Left ventricle myocardium superior (tissue), 1 donor: ENCODE measurements at places on chromosomes 4 and X. TPM values are rescaled to one million over a fixed set of nuclear protein-coding genes. Genes with fewer than 3 reads are reported as not detected.

GRCh38 chrX:106950381-106950780, 30.2 kb downstream of the CLDN2 start:
- DNase-seq: no peak

- DNase-seq: no peak
These were observed 80.5 kb downstream of the ARHGAP6 start for GRCh38 chrX:11585174-11585573.

- no peak for DNase-seq
These were observed 24.0 kb downstream of the RASGEF1B start for GRCh38 chr4:81447566-81448229.

DNA sequence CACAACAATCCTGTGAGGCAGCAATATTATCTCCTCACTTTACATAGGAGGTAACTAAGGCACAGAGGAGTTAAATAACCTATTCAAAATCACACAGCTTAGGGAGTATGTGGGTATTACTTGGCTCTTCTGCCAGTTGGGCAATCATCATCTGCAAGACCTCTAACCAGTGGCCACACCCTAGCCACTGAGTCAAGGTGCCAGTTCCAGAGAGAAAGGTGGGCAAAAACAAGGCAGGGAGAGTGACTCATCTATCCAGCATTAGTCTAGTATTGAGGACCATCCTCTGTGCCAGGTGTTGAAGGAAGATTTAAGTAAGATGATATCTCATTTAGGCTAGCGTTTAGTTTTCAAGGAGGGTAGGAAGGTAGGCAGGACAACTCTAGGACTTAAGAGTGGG, 113.9 kb upstream of the EOLA2 start:
- DNase-seq: no peak

GRCh38 chr4:119103263-119103662, 32.4 kb upstream of the MYOZ2 start:
- peak; percentile 34 for DNase-seq

Gene KIAA1210
- total RNA-seq: not detected

DNA sequence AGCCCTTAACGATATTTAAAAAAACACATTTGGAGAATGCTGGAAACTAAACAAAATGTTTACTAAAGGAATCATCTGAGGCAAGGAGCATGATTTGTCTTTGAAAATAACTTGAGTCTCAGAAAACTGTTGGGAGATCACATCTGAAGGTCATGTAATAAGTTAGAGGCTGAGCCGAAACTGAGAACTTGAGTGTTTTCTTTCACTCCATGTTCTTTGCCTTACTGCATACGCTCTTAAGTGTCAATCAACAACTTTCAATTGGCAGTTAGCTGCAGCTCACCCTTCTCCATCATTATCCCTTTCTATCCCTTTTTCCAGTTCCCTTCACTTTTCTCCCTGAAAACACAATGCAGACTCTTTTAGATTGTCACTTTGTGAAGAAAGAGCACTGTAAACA, 216.2 kb downstream of the ADGRA3 start:
- DNase-seq: no peak

GRCh38 chrX:8043121-8043520, 115.9 kb upstream of the PNPLA4 start:
- DNase-seq: no peak

DNA sequence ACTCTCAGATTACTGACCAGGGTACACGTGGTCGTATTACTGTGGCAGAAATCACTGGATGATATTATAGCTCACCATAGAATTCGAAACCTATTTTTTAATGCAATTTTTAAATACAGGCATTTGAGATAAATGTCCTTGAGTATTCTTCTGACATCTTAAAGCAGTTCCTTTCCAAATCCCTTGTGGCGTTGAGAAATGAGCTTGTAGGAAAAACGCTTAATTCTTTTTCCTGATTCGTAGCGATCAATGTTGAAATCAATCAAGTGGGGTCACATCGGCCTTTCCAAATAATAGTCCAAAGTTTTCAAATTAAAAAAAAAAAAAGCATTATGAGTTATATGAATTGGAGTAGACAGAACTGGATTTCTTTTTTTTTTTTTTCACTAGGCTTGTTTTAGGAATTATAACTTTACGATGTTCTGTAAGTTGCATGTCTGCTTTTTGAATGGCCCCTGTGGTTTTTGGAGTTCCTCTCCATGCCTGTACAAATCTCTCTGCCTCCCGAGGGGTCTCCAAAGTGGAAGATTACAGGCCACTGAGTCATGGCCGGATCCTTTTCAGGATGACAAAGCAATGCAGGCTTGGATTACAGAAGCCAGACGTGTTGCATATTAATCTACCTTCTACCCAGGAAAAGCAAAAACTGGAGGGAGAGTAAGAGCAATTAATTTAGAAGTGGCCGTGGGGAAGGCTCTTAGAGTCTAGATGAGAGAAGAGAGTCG, 226.1 kb downstream of the SHOX start:
- DNase-seq: no peak

GRCh38 chrX:48761674-48762471, at the start of gene GLOD5:
Gene GLOD5 (plus strand): TSS chrX:48761747. CDS start chrX:48761791, 44 bp downstream.
- DNase-seq: no peak

DNA sequence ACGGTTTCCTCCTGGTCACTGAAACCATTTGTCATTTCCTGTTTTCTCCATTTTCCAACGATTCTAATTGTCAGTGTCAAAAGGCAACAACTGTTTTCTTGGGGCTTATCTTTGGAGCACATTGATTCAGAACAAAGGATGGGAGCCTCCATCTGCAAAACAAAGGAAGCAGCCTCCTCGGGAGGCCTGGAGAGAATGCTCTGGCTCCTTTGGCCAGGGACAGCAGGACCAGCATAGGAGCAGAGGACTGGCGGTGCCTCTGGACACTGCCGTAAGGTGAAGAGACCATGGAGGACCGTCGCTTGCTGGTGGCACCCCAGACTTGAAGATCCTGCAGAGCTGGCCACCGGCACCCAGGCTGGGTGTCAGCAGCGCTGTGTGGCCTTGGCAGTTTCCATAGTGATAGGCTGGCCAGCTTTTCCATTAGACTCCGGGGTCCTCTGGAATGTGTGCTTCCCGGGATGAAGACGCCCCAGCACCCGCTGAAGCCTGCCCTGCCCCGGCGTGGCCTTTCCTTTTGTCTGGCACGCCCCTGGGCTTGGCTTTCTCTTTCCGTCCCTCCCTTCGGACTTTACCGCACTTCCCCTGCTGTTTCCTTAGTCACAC, 61.1 kb upstream of the MTM1 start:
- peak; percentile 33 for DNase-seq

DNA sequence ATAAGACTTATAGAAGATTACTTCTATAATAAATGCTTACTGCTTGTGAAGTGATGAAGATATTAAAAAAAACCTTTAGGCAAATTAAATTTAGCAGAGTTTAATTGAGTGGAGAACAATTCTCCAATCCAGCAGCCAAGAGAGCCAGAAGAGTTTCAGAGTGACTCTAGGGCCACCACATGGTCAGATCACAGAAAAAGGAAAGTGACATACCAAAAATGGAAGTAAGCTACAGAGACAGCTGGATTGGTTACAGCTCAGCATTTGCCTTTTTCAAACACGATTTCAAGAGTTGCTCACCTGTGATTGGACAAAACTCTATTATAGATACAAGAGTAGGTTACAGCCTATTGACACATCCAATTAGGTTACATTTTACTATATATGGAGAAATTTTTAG, 79.0 kb upstream of the TRAM1L1 start:
- DNase-seq: no peak

DNA sequence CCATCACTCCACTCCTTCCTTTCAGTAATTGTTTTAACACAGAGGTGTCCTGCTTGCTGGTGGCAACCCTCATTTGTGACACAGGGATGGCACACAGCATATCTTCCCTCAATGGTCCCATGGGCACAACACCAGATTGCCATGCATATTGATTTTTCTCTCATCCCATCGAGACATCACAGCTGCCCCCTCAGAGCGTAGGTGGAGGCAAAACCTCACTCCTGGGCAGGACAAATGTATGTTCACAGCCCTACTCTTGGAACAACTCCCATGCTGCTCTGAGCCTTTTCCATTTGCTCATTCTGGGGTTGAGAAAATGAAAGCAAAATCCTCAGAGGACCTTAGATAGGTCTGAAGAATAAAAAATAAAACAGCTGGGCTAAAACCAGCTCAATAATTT, 172.2 kb downstream of the GABRB1 start:
- DNase-seq: no peak

Gene ATP1B4
- not detected for total RNA-seq

- no peak for DNase-seq
These were observed 232.8 kb upstream of the HDX start for GRCh38 chrX:84735025-84735424.

Gene HOPX
- total RNA-seq: 64.8 TPM

DNA sequence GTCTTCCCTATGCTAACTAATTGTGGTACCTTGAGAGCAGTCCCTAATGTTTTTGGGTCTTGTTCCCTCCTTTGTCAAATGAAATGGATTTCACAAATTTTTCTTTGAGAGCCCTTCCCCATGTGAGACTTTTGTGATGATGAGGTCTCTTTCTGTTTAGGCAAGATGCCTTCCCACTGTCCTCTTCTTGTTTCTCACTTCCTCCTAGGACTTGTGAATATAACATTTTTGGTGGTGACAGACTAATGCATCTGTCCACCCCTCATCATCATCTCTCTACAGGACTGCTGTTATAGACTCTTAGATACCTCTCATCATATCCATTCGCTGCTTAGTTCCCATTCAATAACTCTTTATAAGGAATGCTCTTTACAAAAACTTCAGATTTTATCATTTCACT, 8.7 kb upstream of the ANK2 start:
- no peak for DNase-seq

- no peak for DNase-seq
These were observed 391.4 kb downstream of the RAB28 start for GRCh38 chr4:13092702-13093101.

DNA sequence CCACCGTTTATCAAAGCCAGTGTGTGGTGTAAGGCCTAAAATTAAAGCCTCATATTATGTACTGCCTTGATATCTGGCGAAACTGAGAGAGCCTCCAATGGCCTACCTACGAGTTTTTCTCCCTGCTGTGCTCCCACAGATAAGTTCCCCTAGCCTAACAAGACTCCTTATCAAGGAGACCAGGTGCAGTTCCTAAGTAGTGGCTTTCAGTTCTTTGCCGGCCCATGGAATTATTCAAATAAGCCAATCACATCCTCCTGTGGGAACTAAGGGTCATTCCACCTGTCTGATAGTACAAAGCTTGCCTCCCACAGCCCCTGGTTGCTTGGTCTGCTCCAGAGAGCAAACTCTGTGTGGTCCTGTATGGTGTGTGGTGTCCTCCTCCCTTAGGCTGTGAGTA, 99.8 kb upstream of the TEX13C start:
- DNase-seq: no peak

DNA sequence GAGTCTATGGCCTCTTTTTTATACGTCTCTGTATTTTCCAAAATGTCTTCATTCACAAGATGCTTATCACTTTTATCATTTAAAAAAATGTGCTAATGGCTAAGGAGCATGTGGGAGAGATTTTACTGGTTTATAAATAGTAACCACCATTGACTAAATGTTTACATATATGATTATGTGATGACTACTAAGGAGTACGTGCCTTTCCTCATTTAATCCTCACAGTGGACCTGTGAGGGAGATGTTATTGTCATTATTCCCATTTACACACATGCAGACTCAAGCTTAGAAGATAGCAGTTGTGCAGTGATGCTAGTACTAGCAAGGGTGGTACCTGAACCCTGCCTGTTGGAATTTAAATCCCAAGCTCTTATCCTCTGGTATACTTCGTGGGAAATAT, 2.4 kb downstream of the SRD5A3 start:
- no peak for DNase-seq

GRCh38 chrX:25300994-25301393, 285.2 kb upstream of the ARX start:
- DNase-seq: no peak

Gene TCEAL9
- total RNA-seq: 18.4 TPM

GRCh38 chr4:153729895-153730294, 29.9 kb downstream of the RNF175 start:
- DNase-seq: no peak

DNA sequence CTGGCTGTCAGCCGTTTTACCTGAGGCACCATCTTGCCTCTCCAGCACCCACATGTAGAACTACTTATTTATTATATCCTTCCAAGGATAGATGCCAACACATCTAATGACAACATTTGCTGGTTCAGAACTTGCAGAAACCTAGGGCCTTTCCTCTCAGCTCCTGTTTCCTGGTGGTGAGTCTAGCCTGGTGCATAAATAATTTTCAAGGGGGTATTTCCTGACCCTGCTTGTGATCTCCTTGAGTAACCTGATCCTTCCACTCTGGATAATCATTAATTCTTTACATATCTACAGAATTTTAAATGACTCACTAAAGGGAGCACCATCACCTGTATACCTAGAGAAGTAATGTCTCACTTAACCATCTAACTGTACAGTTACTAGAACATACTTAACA, 153.4 kb downstream of the PPARGC1A start:
- no peak for DNase-seq

GRCh38 chr4:31065086-31065485, 344.9 kb downstream of the PCDH7 start:
- DNase-seq: no peak

Gene CMC4
- total RNA-seq: 28.8 TPM

DNA sequence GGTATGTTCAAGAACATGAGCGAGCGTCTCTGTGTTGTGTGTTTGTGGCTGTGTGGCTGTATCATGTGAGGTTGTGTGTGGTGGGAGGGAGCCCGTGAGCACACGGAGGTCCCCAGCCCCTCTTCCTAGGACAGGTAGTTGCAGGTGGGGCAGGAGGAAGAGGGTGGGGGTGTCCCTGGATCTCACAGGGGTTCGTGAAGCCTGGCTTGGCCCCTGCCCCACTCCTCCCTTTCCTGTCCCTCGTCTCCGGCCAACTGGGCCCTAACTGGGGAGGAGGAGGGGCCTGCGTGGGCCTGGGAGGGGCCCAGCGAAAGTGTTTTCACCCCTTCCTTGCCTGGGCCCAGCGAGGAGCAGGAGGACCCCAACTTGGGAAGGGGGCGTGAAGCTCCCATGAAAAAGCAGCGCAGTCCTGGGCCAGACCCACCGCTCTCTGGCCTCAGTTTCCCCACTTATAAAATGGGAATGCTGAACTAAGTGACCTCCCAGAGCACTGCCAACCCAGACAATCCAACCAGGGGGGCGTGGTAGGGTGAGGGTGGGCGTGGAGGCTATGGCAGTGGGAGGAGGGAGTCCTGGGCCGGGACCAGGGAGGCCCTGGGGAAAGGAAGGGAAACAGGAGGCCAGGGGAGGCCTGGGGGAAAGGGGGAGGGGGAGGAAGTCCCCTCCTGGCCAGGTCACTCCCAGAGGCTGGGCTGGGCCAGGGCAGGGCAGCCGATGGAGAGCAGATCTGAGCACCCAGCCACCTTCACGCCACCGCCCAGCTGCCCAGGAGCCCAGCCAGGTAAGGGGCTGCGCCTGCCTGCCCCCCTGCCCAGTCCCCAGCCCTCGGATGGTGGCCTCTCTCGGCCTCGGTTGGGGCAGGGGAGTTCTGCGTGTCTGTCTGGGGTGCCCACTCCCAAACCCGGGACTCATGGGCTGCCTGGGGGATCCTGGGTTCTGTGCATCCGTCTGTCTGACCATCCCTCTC, at the start of gene AVPR2:
Gene AVPR2 (plus strand): TSS at position 683 of the 967 bp plus-strand sequence. CDS start 473 bp downstream, outside the sequence.
- peak; percentile 45 for DNase-seq

- DNase-seq: no peak
These were observed 77.0 kb downstream of the COQ2 start for GRCh38 chr4:83207497-83208101.
